Stimulated activated CD8-positive, alpha-beta memory T cell treated with anti-CD3 and anti-CD28 coated beads, Interleukin-2, amount 100 ng/mL, for 48 hours (primary cell): ENCODE measurements at places on chromosomes 2 and 18.

- DNase-seq = no peak
Observed at GRCh38 chr2:109089602-109090300, 39.3 kb upstream of the SH3RF3 start.

DNA sequence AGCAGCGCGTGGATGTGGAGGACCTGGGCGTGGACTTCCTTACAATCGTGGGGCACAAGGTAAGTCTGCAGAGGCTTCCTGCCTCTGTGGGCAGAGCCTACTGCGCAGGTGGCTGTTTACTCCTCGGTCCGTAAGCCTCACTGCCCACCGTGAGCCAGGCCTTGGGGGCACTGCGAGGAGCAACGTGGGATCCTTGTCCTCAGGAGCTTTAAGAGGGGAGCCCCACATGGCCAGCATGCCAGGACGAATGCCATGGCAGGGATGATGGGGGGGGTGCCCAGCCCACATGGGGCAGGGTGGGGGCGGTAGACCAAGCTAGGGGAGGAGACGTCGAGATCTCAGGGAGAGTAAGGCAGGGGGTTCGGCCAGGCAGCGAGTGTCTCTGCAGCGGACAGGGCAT, 18.0 kb upstream of the ESPNL start:
- DNase-seq = no peak

DNA sequence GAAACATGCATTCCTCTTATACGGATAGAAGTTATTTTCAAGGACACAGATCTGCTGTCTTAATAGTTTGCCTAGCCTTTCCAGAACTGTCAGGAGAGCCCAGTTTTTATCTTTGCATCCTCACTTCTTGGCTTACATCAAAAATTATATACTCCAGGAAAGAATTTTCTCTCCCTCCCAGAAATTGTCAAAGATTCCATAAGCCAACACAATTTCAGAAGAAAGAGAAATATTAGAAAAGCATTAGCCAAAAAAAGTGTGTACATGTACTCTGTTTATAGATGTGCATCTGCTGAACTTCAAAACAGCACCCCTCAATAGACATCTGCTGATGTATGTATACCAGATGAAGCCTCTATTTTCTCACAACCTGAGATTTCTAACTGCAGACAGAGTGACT, 210.4 kb downstream of the METTL4 start:
- DNase-seq = no peak

DNA sequence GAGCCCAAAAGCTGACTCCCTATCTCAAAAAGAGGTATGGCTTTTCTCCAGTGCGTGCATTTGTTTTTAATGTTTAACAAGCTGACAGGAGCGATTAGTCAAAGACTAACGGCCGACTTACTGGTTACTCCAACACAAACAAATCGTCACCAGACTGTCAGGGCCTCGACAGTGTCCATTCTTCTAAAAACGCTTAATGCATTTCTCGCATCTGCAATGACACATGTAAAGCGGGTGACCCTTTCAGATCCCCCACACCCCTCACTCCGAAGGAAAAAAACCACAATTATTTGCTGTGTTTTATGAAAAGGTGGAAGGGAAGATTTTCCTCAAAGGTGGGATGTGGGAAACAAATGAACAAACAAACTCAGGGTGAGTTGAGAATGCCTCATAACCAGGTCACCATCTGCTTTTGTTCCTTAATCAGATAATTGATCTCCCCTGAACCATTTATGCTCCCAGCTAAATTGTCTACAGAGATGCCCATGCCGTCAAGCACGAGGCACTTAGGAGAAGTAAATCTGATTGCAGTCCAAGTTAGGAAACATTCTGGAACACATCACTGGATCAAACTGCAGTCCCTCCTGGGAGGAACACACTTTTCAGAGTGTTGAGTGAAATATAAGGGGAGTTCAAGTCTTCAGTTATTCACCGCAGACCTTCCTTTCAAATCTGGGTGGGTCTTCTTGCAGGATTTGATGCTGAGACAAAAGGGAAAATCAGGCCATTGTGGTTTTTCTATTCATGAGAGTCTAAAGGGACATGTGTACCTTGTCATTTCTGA, 340.8 kb downstream of the CMPK2 start:
- no peak for DNase-seq
